Cortex of kidney (tissue), 1 donor: ENCODE measurements at places on chromosomes 12 and 14.

DNA sequence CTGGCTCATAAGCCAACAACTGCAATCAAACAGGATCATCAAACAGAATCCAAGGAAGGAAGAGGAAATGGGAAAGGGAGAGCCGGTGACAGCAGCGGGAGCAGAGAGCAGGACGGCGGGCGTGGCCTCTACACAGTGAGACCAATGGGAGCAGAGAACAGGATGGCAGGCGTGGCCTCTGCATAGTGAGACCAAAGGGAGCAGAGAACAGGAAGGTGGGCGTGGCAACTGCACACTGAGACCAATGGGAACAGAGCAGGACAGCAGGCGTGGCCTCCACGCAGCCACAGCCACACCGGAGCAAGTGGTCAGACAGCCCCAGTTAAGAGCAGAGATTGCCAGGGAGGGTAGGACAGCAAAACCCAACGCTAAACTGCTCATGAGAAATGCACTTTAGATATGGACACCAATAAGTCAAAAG, 16.4 kb downstream of the LRCOL1 start:
- no peak for DNase-seq

GRCh38 chr14:92967346-92967926, 44.5 kb downstream of the CHGA start:
- no peak for DNase-seq

DNA sequence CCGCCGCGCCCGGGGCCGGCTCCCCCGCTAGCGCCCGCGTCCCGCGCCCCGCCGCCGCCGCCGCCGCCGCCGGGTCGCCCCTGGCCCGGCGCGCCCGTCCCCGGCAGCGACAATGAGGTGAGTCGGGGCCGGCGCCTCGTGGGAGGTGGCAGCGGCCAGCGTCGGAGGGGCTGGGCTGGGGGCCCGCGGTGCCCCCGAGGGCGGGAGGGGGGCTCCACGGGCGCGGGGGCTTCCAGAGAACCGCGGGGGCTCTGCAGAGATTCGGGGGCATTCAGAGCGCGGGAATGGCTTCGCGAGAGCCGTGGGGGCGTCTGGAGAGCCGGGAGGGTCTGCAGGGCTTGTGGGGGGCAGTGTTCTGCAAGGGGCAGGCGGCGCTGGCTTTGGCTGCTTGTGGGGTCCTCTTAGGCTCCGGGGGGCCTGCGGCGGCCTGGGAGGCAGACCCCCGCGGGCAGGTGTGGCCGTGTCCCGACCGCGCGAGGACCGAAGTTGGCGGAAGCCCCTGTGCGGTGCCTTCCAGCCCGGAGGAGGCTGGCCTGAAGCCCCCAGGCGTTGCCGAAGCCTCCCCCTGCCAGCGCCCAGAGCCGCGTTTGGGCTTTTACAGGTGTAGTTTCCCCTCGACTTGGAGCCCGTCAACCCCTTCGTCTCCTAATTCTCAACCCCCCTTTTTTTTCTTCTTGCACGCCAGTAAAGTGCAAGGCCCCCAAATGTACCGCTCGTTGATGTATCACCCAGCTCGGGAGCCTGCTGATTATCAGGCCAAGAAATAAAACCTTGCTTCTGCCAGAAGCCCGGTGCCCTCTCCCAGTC, 93.1 kb upstream of the EVL start:
- no peak for DNase-seq

GRCh38 chr12:118307069-118307954, 65.4 kb downstream of the TAOK3 start:
- DNase-seq = no peak

GRCh38 chr12:130768120-130768519, 52.0 kb upstream of the RIMBP2 start:
- DNase-seq = no peak

- DNase-seq = no peak
Observed at GRCh38 chr12:113844495-113845210, 121.5 kb downstream of the RBM19 start.

DNA sequence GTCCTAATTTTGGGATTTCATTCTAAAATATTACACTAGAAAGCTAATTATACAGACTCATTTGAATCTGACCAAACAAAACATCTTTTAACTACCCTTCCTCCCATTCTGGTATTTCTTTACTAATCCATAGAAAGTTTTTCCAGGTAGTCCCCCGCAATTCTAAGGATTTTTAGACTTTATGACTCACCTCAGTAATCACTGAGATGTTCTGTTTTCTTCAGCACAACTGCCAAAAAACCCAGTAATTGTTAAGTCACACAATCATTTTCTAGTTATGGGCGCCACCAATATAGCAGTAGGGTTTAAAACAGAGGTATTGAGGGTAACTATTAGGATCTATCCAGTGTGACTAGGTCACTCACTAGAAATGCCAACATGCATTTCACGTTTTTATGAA, 1.6 kb upstream of the ARID4A start:
- no peak for DNase-seq

DNA sequence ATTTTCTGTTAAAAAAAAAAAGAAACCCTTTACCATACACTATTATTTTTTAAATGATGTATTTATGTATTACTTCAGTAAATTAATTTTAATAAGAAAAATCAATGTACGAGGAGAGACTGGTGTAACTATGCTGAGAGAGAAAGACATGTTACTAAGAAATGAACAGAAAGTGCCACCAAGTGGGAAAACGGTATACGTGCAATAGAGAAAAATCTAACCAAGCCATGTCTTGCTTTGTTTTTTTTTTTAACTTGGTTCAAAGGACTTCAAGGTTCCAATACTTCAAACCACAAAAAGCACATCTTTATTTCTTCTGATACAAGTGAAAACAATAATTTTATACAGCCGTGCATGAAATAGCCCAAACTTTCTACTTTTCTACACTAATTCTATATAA, 22.9 kb downstream of the NDUFA12 start:
- no peak for DNase-seq

GRCh38 chr12:57389033-57389432, 41.8 kb downstream of the R3HDM2 start:
- DNase-seq = no peak

GRCh38 chr14:68977718-68978171, 1.4 kb downstream of the ACTN1 start:
- DNase-seq = no peak

DNA sequence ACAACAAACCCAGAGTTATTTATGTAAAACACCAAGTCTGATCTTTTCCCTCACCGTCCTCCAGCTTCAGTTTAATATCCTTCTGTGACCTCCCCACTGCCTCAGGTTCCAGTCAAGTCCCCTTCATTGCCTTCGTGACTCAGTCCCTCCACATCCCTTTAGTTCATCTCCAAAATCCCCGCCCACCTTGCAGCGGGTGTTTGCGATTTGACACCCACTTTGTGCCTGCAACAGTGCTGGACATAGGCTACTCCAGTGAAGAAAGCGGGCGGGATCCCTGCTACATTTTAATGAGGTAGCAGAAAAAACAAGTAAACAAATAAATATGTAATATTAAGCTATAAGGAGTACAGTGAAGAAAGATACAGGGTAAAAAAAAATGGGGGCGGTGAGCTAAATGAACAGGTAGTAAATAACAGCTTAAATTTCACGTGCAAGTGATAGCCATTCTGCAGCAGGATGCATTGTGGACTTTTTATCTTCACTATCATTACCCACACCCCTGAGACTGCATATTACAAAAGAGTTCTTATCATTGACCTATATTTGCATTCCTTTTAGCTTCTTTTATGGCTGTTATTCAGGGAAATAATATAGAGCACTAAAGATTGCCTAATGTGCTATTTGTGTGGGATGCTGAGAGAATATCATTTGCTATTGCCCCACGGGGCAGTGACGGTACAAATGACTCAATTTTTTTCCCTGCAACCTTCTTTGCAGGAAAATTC, 222.8 kb upstream of the NUDT4 start:
- no peak for DNase-seq

DNA sequence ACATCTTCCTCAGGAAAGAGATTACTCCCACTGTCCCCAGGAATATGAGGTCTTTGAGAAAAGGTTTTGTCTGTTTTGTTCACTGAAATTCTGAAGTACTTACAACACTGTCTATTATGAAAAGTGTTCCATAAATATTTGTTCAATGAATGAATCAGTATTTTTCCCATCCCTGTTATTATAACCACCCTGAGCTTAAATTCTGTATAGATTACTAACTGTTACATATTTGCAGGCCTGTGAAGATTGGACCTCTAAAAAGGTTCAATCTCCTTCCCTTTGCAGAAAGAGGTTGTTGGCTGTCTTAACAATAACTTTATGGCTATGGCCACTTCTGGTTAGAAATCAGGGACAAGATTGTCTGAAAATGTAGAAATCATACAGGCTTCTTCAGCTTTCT, 174.5 kb upstream of the NPAS3 start:
- no peak for DNase-seq

- no peak for DNase-seq
Observed at GRCh38 chr12:54217774-54218241, 29.0 kb upstream of the SMUG1 start.

- DNase-seq = no peak
Observed at GRCh38 chr14:72888636-72889201, 5.2 kb downstream of the DPF3 start.

- DNase-seq = no peak
Observed at GRCh38 chr12:62642486-62642885, 175.9 kb downstream of the MON2 start.

- no peak for DNase-seq
Observed at GRCh38 chr12:48034835-48035805, 30.8 kb upstream of the COL2A1 start.

DNA sequence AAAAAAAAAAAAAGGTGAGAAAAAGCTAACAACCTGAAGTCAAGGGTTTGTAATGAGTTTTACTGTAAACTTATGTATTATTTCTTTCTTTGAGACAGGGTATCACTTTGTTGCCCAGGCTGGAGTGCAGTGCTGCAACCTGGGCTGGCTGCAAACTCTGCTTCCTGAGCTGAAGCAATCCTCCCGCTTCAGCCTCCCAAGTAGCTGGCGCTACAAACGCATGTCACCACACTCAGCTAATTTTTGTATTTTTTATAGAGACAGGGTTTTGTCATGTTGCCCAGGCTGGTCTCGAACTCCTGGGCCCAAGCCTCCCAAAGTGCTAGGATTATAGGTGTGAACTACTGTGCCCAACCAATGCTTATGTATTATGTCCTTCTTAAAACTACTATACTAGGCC, 9.2 kb downstream of the ATF7 start:
- DNase-seq = no peak

DNA sequence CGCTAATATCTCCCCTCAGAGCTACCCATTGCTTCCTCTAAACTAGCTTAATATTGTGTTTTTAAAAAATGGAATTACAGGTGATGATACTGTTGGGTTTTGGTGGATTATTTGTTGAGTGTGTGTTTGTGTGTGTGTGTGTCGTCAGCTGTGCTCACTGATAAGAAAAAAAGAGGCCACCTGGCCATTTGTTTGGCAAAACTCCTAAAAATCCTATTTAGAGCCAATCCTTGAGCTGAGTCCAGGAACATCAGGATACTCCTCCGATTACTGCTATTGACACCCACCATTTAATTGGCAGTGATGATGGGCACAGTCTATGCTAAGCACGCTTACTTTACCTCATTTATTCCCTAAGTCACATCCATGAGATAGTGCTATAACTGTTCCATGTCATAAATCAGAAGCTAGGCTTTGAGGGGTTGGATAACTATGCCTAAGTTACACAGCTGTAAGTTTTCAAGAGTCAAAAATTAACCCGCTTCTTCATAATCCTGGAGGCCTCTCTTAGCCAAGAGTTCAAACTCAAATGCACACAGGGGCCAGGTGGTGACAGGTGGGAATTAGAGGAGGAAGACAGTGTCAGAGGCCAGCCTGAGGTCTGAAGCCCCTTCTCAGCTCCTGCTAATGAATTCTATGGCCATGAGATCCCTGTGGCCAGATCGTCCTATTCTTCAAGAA, 1026.6 kb upstream of the TMEM132C start:
- DNase-seq = no peak

- no peak for DNase-seq
Observed at GRCh38 chr14:85533861-85534291, 3.9 kb downstream of the FLRT2 start.

GRCh38 chr14:39145266-39145966, 24.7 kb downstream of the TRAPPC6B start:
- DNase-seq = no peak

- no peak for DNase-seq
Observed at GRCh38 chr12:43444940-43445564, 107.0 kb downstream of the ADAMTS20 start.

GRCh38 chr14:90795744-90796143, 20.5 kb downstream of the TTC7B start:
- no peak for DNase-seq
